ENCODE measurements at places on chromosomes 4 and X.
A peak's percentile ranks its signal among the peaks of the same experiment; 100 is the strongest.

- DNase-seq: peak; percentile 16
These were observed 696.5 kb downstream of the ADGRL3 start for GRCh38 chr4:61896634-61897033.

GRCh38 chr4:184273166-184274147, 55.8 kb upstream of the ENPP6 start:
- DNase-seq: no peak

DNA sequence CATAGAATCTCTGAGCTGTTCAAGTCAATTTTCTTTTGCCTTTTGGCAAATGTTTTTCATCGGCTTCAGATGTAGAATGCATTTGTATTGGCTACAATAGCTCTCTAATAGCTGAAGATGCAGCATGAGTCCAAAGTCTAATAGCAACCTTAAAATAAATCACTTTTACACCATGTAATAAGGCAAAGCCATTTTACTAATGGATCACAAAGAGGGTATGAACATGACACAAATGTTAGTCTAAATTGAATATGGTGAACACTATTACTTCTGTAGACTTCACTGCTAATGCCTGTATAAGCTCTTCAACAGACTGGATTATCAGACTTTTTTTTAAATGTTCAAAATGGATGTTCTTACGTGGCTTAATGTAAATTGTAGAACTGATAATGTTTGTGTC, 645.3 kb downstream of the TLL1 start:
- no peak for DNase-seq

DNA sequence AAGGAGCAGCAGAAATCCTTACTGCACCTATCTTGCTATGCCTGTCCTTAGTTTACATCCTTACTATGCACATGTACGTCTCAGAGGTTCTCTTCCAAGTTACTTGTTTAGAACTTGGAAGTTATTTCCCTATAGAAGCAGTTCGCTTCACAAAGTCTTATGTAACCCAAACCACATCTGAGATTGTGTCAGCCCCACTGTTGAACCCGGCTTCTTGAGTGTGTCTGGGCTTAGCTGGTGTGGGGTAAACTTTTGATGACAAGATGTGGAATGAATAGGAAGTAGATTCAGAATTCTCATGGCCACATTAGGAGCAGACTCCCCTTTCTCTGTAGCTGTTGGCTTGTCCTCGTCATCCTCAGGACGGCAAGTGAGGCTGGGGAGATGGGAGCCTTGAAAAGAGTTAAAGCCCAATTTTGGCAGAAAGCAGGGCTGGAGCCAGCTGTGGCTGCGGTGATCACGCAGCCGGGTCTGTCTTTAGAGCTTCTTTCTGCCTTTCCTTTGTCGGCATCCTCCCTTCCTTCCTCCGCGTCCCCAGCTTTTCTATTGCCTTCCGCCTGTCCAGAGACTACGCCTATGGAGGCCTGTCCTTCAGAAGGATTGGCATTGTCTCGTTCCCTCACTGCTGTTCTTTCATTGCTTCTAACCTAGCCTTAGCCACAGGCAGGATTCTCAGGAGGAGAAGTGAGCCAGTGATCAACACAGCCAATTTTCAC, 23.0 kb upstream of the LIMCH1 start:
- no peak for DNase-seq

- DNase-seq: no peak
These were observed 58.0 kb upstream of the FMR1 start for GRCh38 chrX:147853701-147854100.

DNA sequence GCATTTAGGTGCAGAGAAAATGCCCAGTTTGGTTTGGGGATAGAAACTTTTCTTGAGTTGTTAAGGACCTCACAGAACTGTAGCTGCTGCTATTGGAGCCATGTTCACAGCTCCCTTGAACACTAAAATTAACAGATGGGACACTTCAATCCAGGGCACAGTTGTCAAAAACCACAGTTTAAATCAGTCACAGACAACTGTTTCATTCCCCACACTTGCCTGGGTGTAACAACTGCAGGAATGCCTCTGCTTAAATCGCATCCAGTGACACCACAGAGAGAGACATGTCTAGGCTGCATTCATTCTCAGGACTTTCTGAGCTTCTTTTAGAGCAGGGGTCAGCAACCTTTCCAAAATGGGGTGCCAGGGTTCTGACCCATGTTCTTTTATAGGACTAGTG, 12.7 kb upstream of the CAPN6 start:
- DNase-seq: no peak

- no peak for DNase-seq
These were observed 1444.0 kb upstream of the PCDH7 start for GRCh38 chr4:29276150-29276549.

DNA sequence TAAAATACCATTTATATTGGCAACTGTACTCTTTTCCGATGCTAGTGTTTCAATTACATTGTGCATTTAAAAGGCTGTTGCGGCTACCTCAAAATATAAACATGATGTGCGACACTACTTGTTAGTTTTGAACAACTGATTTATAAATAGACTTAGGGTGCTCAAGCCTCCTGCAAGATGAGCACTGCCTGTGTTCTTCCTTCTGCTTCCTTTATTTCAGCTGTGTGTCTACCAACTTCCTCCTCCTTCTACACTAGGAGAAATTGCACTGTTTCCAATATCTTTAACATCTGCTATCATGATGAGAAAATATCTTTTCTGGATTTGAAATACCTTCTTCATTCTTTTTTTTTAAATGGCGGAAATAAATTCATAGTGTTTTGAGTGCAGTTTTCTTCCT, 24.0 kb downstream of the TET2 start:
- no peak for DNase-seq

DNA sequence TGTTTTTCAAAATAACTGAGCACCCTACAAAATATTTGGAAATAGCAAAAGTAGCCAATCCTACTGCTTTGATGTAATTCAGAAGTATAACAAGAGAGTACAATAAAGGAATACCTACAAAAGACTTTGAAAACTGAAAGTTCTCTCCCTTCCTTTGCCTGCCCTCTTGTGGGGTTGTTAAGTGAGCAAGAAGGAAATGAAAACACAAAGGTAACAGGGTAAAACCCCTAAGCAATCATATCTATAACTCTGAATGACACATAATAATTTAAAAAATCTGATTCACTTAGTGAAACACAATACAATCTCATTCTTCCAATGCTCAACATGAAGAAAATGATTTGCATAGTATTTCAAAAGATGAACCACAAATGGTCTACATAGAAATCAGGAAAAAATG, 98.2 kb downstream of the FRYL start:
- no peak for DNase-seq

DNA sequence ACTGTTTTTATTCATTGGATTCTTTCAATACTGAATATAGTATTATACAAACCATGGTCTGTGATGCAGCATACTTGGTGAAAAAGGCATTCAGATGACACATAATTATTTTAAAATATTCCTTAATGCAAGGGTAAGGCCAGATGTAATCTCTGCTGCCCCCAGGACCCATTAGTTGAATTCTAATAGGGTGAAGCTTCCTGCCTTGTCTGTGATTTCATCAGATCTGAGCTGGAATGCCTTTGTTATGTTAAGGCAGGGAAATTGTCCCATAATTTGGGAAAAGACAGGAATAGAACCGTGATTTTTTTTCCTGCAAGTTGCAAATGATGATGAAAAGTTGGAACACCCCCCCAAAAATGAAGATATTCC, 26.1 kb downstream of the ZRSR2 start:
- no peak for DNase-seq

DNA sequence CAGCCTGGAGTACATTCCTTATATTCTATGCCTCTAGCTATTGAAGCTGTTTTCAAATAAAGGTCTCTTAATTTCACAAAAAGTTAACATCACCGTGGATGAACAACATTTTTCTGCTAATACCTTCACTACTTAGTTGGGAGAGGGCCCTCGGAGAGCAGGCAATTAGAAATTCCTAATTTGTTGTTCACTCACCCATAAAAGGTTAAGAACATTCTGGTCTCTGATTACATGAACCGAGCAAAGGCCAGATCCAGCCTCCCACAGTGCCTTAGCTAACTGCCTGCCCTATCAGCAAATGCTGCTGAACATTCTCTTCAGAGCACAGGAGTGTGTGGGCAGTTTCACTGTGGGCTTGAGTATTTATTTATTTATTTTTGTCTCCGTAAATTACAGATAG, 36.0 kb upstream of the TTC29 start:
- no peak for DNase-seq

GRCh38 chrX:55007656-55008055, 7.5 kb downstream of the APEX2 start:
- DNase-seq: no peak

DNA sequence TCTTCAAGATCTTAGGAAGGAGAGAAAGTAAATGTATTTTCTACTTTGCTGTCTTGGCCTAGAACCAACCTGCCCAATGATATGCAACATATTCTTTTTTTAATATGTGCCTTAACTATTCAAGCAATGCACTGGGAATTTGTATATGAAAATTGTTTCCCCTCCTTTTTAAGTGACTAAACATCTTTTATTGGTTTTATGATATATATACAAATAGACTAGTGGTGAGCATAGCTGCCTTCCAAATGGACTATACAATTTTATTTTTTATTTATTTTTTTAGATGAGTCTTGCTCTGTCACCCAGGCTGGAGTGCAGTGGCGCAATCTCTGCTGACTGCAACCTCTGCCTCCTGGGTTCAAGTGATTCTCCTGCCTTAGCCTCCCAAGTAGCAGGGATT, 10.3 kb downstream of the NOCT start:
- no peak for DNase-seq

DNA sequence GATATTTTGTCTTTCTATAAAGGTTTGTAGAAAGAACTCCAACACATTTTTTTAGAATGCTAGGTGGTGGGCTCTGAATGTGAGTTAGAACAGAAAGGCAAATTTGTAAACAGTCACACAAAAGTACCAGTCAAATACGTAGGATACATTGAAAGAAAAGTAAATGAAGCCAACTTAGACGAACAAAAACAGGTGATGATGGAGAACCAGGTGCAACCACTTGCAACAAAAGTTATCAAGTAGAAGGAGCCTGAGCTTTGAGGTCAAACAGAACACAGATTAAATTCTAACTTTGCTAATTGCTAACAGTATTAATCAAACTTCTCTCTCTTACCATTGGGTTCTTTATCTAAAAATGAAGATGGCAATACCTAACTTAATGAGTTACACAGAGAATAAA, 62.7 kb upstream of the DAPP1 start:
- DNase-seq: no peak

Measured in D721Med (cell line).